ENCODE measurements at places on chromosomes 6 and 20.

- no peak for DNase-seq
Measured at GRCh38 chr20:50580842-50581544, 70.8 kb downstream of the PTPN1 start.

GRCh38 chr6:53647462-53648094 lies 18.0 kb downstream of the KLHL31 start:
- no peak for DNase-seq

DNA sequence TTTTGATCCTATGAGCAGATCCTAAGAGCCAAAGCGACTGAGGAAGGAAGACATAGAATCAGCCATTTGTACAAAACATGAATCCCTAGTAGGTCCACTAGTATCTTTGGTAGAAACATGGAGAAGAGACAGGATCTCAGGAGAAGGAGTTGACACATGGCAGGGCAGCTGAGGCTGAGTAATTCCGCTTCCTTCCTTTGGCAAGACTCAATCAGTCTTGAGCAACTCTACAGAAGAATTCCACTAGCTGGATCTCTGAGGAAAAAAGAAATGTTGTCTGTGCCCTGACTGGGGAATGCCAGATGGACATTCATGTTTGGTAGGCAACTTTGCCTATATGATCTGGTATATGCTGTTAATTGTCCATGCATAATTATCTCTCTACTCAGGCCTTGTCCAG lies 35.3 kb downstream of the ESR1 start:
- DNase-seq = no peak

GRCh38 chr6:11188161-11188915 lies 44.1 kb downstream of the NEDD9 start:
- DNase-seq = peak; percentile 29

GRCh38 chr6:154783229-154783628 lies 50.0 kb downstream of the SCAF8 start:
- no peak for DNase-seq

- no peak for DNase-seq
Measured at GRCh38 chr6:107330168-107330567, 129.2 kb downstream of the PDSS2 start.

DNA sequence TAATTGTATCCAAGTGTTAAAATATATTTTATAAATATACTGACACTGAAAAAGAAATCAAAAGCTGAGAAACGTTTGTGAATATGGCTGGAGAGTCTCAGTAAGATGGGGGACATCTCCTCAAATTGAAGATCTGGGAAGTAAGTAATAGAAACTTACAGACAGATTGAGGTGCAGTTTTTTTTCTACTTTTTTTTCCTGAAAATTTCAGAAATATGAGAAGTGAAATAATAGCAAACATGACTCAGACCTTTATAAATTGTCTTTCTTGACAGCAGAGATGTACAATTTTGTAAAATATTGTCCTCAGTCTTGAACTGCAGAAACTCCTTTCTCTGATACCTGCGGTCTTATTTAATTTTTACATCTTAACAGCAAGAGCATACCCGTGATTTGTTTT lies 347.1 kb downstream of the UTRN start:
- DNase-seq = no peak
